GM18507 (cell line): ENCODE measurements at places on chromosomes 5 and 9.

DNA sequence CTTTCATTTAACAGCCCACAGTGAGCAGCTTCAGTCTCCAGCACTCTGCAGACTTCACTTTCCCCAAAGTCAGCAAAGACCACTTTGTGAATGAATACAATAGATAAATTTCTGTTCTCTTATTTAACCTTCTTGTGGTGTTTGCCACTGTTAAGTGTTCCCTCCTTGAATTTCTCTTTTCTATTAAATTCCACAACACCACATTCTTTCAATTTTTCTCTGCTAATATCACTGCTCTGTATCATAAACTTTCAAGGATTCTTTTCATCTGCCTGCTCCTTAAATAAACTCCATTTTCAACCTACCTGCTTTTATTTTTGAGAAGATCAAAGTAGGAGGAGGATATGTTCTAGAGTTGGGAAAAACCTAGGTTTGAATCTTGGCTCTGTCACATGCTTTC, 739.5 kb upstream of the GRAMD2B start:
- DNase-seq, result no peak

- DNase-seq, result no peak
These were observed 14.4 kb upstream of the ZNF131 start for GRCh38 chr5:43106290-43106638.

DNA sequence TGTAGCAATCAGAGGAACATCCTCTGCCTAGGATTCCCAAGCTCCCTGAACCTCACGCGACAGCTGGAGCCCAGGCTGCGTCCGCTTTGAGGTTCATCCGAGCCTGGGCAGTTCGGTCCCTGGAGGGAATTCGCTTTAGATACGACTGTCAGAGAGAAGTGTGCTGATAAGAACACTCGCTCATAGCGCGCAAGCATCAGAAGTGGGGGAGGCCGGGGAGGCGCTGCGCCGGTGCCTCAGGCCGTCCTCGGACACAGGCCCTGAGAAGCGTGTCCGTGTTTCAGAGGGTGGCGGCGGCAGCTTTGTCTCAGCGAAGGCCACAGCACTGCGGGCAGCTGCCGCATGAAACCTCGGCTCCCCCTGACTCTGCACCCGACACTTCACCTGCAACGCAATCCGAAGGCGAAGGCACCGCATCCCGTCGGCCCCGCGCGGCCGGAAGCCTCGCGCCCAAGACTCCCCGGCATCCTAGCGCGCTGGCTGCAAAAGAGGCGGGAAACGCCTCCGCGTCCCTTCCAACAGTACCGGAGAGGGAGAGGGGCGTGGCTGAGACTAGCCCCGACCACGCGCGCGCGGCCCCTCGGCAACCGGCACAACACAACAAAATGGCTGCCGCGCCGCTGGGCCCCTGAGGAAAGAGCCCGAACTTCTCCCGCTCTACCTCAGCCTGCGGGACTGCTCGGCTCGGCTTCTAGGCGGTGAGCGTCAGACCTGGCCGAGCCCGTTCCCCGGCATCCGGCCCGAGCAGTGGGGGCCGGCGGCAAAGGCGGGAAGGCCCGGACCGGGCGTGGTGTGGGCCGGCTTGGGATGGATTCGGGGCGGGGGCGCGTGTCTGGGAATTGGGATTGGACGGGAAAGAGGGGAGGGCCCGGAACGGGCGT, at the start of gene CNTRL:
Gene CNTRL, plus strand, starts transcription at position 586 of the 881 bp plus-strand sequence. CDS start 13,372 bp downstream, outside the sequence.
- peak; percentile 55 for DNase-seq

DNA sequence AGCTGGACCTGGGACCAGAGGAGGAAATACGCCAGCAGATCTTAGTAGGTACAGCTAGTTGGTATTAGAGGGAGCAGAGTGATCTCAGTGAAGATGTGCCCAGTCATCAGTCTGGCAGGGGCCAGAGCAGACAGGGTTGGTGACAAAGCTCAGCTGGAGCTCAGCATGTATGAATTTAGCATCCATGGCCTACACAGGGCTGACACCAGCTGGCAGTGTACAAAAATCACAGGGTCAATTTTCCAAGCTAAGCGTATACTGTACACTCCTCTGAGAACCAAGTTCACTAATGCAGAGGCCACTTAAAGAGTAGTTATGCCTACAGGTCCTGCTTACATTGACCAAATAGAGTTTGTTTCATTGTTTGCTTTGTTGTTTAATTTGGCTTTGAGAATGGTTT, 146.6 kb downstream of the SLC24A2 start:
- DNase-seq, result no peak

DNA sequence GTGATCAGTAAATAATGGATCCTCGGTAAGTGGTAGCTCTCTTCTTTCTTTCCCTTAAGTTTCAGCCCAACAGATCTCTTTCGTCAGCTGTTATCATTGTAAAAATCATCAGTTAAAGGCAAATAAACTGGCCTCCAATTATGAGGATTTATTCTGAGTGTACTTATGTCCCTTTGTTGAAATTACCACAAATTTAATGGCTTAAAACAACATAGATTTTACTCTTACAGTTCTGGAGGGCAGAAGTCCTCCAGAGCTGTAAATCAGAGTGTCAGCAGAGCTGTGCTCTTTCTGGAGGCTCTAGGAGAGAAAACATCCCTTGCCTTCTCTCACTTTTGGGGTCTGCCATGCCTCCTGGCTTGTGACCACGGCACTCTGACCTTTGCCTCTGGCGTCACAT, 104.6 kb downstream of the INSYN2B start:
- no peak for DNase-seq

GRCh38 chr5:427415-428087, 15.4 kb upstream of the EXOC3 start:
- DNase-seq, result no peak

DNA sequence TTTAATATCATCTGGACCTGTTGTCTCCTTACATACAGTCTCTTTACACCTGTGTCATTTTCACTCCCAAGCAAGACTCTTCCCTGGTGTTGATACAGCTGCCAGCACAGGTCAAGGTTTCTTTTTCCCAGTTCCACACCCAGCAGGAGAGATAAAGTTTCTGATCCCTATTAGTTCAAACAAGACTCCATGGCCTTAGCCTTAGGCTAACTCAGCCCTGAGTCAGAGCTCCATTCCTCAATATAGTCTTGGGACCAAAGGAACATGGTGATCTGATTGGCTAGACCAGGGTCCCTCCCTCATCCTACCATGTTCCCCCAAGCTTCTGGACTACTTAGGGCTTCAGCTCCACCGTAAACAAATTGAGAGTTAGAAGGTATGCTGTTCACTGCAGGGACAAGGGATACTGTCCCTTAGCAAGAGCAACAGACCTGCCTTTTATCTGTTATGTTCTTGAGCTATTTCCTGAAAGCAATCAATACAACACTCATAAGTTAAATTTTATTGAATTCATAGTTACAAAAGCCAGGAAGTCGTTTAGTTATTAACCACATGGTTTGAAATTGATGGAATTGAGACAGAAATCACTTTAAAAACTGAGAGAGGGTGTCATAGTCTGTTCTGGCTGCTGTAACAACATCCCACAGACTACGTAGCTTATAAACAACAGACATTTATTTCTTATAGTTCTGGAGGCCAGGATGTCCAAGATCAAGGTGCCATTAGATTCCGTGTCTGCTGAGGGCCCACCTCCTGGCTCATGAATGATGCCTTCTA, 20.5 kb downstream of the SLC1A1 start:
- no peak for DNase-seq

DNA sequence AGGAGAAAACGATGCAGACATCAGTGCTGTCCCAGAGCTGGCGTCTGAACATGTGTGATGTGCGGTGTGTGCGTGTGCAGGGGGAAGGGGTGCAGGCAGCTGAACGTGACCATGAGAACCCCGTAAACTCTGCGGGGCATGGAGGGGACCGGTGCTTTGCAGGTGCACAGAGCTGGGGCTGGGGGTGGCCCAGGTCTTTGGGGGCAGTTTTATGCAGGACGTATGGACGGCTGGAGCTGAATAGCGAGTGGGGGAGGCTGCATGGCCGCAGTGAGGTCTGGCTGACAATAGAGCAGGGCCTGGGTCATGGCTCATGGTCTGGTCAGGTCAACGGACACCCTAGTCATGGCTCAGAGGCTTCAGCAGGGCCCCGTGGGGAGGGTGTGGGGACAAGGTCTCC, 3.3 kb upstream of the EXOC3 start:
- DNase-seq, result no peak

DNA sequence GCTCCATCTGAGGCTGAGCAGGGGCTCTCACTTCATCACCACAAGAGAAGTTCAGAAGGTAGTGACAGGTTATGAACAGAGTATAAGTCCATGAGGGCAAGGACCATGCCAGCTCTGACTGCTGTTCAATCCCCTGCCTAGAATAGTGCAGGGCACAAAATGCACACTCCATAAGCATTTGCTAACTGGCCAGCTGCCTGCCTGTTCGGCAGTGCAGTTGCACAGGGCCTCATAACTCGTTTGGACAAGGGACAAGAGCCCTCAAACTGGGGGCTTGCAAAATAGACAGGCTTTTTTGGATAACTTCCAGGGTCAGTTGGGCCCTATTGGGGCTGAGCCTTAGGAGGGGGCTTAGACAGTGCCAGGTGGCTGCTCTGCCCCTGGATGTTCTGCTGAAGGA, 21.1 kb downstream of the SPARC start:
- DNase-seq, result no peak

- no peak for DNase-seq
These were observed 31.2 kb downstream of the NIPSNAP3B start for GRCh38 chr9:104795082-104795481.

GRCh38 chr9:134315716-134316448, 10.4 kb upstream of the RXRA start:
- no peak for DNase-seq

GRCh38 chr5:1438871-1439270, 6.4 kb downstream of the SLC6A3 start:
- DNase-seq, result no peak

- no peak for DNase-seq
These were observed 75.7 kb upstream of the ZNF169 start for GRCh38 chr9:94183240-94183999.

DNA sequence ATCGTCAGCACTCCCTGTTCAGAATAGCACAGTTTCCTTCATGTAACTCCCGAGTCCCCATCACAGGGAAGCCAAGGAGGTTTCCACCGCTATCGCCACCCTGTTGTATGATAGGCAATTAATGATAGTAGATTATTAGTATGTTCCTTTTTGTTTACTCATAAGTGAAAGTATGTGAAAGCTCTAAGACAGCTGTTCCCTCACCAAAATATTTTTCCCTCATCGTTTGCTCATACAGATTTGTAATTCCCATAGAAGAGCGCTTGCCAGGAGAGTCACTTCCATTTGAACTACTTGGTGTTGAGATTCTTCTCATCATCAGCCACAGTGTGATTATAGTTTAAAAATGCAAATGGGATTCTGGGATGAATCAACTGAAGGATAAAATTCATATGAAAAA, 140.9 kb downstream of the PAM start:
- DNase-seq, result no peak

- no peak for DNase-seq
These were observed 3.5 kb downstream of the BOD1 start for GRCh38 chr5:173612948-173613347.

DNA sequence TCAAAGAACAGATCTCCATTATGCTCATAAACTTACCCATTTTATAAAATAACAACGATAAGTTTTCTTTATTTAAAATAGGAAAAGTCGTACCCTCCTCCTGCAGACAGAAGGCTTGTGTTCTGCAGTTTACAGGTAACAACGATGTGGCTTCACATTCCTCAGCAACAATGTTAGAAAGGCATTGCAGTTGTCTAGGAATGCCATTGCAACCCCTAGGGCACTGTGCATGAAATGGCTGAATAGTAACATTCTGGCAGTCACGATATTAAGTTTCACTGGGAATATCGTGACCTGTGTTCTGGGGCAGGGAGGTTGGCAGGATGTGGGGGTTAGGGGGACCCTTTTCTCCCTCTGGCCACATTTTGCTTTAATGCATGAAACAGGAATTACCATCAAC, 331.9 kb downstream of the DEPDC1B start:
- no peak for DNase-seq

DNA sequence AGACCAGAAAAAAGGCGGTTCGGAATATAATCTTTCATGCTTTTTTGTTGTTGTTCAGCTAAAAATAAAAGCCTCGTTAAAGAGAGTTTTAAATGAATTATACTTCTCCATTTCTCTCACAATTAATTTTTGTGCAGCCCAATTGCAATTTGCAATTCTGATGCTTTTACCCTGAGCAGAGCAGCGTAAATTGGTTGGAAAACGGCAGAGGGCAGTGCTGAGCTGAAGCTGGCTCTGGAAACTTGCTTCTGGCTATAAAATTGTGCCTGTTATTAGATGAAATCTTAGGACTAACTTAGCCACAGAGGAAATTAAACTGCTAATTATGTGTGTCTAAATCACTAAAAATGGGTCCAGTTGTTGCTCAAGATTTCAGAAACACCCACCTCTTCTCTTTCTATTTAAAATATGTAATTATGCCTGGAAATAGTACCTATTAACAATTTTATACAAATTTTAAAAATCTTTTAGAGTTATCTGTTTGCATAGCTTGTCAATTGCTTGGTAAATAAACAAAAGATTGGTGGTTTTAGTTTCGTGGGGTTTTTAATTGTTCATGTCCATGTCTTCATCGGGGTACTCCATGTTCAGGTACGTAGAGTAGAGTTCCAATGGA, 441.8 kb upstream of the TLE4 start:
- DNase-seq, result no peak

- no peak for DNase-seq
These were observed 176.8 kb downstream of the FER start for GRCh38 chr5:108924457-108924961.
